ENCODE measurements at places on chromosomes 2 and 18. TPM values are rescaled to one million over a fixed set of nuclear protein-coding genes. Genes with fewer than 3 reads are reported as not detected.

Gene CTNNA2
- not detected for total RNA-seq

Gene ALLC
- not detected for total RNA-seq

- DNase-seq: peak; percentile 61
Measured at GRCh38 chr2:238370823-238371372, 50.6 kb downstream of the TRAF3IP1 start.

DNA sequence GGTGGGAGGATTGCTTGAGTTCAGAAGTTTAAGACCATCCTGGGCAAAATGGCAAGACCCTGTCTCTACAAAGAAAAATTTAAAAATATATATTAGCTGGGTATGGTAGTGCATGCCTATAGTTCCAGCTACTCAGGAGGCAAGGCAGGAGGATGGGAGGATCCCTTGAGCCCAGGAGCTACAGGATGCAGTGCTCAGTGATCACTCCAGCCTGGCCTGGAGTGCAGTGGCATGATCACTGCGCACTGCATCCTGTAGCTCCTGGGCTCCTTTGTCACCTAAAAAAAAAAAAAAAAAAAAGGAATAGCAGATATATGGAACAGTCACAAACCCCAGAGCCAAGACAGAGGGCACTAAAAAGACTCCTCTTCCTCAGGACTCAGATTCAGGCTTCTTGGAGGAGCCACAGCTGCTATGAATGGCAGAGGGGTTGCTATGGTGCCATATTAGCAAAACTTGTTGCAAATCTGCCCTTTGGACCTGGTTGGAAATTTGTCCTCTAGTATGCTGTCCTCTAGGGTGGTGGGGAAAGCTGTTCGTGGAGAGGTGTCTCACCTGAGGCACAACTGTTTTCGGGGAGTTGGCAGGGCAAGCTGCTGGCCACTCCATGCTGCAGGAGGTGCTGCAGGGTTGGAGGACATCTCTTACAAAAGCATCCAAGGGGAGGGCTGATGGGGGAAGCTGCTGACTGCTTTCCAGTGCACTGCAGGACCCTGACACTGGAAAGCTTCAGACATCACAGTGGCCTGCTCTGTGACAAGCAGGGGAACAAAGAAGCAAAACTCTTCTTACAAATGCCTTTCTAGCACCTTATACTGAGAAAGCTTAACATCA lies 22.7 kb downstream of the CYP20A1 start:
- no peak for DNase-seq

- no peak for DNase-seq
Measured at GRCh38 chr2:13542642-13543041, 825.9 kb downstream of the TRIB2 start.

DNA sequence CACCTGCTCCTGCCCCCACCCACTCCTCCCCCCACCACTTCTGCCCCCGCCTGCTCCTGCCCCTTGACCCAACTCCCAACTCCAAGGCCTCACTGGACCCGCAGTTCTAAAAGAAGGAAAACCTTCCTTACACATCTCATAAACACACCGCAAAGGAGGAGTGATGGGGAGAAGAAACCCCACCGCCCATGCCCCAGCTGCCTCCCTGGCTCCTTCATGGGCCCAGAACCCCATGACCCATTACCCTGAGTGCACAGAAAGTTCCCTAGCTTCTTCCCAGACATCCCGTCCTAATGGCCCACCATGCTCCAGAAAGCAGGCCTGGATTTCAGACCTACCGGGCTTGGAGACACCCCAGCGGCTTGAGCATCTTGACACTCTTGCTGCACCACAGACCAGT lies 17.8 kb upstream of the CNDP2 start:
- DNase-seq: no peak

GRCh38 chr2:9703085-9703678 lies 72.4 kb upstream of the YWHAQ start:
- DNase-seq: peak; percentile 100

DNA sequence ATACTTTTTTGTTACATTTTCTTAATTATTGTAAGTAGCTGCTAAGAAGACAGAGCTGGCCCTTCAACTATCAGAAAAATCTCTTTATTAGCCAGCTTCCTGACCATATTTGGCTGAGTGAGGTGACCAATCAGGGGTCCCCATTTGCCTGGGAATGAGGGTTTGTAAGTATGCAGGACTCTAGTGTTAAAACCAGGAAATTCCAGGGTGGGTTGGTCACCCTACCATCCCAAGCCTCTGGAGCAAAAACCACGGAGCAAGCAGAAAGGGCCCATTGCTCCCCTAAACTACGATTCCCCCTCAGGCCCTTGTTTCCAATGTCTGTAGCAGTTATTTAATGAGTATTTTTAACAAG lies 165.6 kb upstream of the NCKAP5 start:
- peak; percentile 77 for DNase-seq

- no peak for DNase-seq
Measured at GRCh38 chr2:97919858-97920257, 75.9 kb downstream of the TMEM131 start.

- no peak for DNase-seq
Measured at GRCh38 chr2:8168876-8169424, 512.9 kb upstream of the ID2 start.

DNA sequence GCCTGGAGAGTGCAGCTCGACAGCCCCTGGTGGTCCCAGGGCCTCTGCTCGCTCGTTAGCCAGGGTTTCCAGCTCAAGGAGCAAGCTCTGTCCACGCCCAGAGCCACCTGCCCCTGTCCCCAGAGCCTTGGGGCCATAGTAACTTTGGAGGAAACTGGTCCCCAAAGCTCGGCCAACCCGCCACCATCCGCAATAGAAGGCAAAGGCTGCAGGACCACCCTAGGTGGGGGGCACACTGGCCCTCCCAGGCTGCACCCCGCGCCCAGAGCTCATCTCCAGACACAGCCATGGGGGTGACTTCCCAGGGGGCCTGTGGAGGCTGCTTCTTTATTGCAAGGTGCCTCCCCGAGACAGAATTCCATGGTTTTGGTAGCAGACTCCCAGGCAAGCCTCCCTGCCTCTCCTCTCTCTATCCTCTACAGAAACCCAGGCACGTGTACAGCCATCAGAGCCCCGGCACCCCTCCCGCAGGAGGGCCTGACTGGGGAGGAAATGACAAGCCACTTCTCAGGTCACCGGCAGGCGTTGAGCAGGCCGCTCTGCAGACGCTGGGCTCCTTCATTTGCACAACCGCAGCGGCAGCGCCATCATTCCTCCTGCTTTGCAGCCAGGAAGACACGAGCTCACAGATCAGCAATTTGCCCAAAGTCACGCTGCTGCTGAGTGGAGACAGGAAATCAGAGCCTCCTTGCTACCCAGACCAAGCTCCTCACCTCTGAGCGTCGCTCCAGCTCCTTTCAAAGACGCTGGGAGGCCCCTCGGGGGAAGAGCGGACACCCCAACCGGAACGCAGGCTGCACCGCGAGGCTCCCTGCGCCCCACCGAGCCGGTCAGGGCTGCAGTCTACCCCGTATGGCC lies 80.2 kb downstream of the NDUFA10 start:
- no peak for DNase-seq

- DNase-seq: no peak
Measured at GRCh38 chr18:5395860-5396448, 100.4 kb upstream of the ZBTB14 start.

All from RPMI7951 (cell line).